NCI-H446 treated with DMSO at 0.1 percent for 48 hours (cell line): ENCODE measurements at places on chromosomes 5 and 9.

- no peak for DNase-seq
These were observed 494 bp downstream of the ASTN2 start for GRCh38 chr9:117414220-117414905.

DNA sequence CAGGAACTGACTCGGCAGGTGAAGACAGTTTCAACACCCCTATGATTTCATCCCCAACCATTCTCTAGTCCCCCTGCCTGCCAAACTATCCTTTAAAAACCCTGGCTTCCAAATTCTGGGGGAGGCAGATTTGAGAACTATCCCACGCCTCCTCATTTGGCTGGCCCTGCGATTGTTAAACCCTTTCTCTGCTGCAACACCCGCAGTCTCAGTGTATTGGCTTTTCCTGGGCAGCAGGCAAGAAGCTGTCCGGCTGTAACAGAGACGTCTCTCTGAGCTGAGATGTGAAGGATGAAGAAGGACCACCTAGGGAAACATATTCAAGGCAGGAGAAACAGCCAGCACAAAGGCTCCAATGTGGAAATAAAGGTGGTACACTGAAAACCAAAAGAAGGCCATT, 6.6 kb downstream of the ST6GALNAC6 start:
- DNase-seq, result no peak

DNA sequence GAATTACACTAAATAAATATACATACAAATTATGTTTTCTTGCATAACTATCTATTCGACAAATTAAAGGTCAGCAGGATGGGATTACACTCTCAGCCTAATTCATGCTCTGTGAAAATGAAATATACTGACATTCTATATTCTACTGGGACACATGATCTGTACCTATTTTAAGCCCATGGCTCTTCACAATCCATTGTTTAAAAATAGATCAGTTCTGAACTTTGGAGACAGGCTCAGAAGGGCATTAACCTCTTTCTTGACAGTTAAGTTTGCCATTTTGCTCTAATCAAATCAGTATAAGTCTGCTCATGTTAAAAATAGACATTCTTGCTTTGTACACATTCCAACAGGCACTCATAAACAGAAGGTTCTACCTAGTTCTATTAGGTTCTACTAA, 361.2 kb downstream of the HCN1 start:
- DNase-seq, result no peak

GRCh38 chr5:57529864-57530263, 47.3 kb upstream of the ACTBL2 start:
- DNase-seq, result no peak

DNA sequence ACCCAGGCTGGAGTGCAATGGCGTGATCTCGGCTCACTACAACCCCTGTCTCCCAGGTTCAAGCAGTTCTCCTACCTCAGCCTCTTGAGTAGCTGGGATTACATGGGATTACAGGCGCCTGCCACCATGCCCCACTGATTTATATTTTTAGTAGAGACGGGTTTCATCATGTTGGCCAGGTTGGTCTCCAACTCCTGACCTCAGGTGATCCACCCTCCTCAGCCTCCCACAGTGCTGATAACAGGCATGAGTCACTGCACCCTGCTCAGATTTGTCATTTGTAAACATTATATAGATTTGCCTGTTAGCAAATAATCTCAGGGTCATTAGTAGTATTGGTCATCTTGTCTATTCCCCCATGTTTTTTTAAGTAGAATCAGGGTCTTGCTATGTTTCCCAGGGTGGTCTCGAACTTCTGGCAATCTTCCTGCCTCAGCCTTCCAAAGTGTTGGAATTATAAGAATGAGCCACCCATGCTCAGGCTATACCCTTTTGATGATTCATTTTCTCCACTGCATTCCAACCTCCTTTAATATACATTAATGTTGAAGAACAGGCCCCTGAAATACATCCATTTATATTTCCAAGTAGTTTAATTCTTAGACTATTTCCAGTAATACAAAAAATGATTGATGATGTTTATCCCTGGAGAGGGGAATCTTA, 17.3 kb downstream of the CENPH start:
- no peak for DNase-seq

DNA sequence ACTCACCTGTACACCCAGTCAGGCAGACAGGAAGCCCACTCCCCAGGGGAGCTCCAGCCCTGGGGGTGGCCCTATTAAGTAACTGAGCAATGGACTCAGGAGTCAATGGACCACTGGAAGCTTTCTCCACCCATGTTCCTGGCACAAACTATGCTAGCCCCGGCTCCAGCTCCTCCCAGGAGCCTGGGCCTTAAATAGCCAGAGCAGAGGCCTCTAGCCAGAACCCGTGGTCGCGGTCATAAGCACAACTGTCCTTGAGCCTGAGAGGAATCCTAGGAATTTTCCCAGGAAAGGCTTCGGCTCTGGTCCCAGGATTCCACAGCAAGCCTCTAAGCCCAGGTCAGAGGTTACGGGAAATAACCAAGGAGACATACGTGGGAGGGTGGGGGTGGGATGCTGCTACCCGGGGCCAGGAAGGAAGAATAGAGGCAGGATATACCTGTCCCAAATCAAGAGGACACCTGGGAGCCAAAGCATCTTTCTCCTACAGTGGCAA, 5.5 kb downstream of the SEPTIN8 start:
- no peak for DNase-seq

DNA sequence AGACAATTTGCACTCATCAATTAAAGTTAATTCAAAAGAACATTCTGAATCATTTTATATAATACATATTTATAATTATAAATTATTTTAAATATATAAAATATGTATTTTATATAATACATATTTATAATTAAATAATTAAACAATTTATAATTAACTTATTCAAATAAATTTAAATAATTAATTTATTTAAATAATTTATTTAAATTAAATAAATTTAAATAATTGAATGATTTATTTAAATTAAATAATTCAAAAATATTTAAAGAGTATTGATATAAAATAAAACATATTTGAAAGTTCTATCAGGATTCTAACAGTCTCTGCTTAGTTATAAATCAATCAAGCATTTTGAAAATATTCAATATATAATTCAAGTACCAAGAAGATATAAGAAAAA, 775.5 kb upstream of the CTNND2 start:
- no peak for DNase-seq

GRCh38 chr5:158521995-158522394, 577.7 kb downstream of the EBF1 start:
- DNase-seq, result no peak

DNA sequence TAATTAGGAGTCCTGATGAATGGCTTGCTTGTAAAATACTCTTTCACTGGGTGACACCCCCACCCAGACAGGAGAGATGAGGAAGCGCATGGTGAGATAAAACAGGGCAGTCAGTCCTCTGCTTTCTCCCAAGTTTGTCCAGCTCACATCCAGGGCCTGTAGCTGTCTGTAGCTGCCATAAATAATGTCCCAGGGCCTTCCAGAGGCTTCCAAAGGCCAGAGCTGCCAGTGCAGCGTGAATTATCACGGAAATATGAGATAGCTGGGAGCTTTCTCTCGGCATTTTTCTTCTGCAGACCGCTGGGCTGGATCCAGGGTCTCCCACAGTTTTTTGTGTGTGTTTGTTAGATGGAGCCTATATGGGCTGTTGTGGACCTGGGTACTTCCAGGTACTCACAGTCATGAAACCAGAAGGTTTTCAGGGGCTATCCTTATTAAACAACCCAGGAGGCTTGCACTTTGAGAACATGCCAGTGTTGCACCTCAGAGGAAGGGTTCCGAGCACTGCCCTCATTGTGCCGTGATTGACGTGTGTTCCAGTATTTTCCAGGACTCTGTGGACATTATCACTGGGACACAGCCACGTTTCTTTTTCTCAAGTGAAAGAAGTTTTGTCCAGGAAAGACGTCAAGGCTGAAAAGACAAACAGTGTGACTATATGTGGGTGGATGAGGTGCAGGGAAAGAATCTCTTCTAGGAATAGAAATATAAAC, 117.5 kb downstream of the FGF1 start:
- DNase-seq, result no peak

GRCh38 chr5:38265546-38266179, 7.3 kb downstream of the EGFLAM start:
- peak; percentile 20 for DNase-seq

DNA sequence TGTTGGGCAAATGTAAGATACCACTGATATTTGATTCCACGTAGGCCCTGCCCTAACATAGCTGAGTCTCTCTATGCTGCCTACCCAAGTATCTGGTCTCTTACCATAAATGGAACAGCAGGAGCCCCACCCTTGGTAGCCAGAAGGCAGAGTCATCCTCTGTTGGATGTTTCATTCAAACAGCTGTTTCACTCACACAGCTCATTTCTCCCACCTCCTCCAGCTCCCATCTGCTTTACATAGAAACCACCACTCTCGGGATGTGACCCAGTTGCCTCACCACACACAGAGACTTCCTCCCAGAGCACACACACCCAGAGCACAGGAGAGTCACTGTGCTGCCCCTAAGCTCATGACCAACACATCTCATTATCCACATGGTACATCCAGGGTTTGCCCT, 165.3 kb downstream of the TMEM167A start:
- DNase-seq, result no peak

- DNase-seq, result no peak
These were observed 160.2 kb upstream of the CDH6 start for GRCh38 chr5:31033295-31033694.

- DNase-seq, result no peak
These were observed 101.6 kb upstream of the MAP1B start for GRCh38 chr5:72005671-72006070.

DNA sequence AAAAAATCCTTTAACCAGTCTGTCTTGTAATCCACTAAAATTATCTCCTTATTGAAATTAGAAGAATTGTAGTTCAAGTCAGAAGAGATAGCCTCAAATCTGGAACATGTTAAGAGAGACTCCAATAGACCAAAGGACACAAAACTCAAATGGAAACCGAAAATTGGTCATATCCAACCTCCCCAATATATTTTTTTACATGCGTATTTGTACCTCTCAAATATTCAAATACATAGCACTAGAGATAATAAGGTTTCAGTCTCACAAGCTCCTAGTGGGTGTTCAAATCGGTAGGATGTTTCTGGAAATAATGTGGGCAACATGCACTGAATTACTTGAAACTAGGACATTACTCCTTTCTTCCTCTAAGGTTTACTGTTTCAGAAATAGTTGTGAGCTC, 33.5 kb downstream of the EPB41L4A start:
- no peak for DNase-seq

GRCh38 chr5:6495433-6496206, 47.0 kb downstream of the UBE2QL1 start:
- DNase-seq, result no peak

DNA sequence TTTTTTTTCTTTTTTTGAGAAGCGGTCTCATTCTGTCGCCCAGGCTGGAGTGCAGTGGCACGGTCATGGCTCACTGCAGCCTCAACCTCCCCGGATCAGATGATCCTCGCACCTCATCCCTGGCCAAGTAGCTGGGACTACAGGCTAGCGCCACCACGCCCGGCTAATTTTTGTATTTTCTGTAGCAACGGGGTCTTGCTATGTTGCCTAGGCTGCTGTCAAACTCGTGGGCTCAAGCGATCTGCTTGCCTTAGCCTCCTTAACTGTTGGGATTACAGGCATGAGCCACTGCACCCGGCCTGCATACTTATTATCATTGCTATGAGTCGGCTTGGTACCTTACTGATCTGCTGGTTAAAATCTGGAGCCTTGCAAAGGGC, 790 bp upstream of the IARS1 start:
- DNase-seq, result no peak

DNA sequence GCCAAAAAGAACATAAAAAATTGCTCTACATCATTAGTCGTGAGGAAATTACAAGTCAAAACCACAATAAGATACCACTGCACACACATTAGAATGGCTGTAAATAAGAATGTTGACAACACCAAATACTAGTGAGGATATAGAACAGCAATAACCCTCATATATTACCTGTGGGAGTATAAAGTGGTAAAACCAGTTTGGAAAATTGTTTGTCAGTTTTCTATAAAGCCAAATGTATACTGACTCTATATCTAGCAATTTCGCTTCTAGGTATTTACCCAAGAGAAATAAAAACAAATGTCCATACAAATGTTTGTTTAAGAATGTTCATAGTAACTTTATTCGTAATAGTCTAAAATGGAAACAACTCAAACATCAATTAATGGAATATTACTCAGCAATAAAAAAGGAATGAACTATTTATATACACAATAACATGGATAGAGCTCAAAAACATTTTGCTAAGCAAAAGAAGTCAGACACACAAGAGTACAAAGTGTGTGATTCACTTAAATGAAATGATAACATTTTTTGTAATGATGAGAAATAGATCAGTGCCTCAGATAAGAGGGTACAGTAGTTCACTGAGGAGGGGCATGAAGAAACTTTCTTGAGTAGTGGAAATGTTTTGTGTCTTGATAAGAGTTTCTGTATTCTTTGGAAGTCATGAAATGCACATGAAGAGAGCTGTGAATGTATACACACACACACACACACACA, 219.6 kb upstream of the ZNF462 start:
- no peak for DNase-seq

- no peak for DNase-seq
These were observed 64.4 kb downstream of the FAM114A2 start for GRCh38 chr5:153974131-153974812.

GRCh38 chr9:124635285-124635684, 128.1 kb upstream of the NR5A1 start:
- no peak for DNase-seq

- DNase-seq, result no peak
These were observed 106.9 kb upstream of the VCAN start for GRCh38 chr5:83364312-83365299.

DNA sequence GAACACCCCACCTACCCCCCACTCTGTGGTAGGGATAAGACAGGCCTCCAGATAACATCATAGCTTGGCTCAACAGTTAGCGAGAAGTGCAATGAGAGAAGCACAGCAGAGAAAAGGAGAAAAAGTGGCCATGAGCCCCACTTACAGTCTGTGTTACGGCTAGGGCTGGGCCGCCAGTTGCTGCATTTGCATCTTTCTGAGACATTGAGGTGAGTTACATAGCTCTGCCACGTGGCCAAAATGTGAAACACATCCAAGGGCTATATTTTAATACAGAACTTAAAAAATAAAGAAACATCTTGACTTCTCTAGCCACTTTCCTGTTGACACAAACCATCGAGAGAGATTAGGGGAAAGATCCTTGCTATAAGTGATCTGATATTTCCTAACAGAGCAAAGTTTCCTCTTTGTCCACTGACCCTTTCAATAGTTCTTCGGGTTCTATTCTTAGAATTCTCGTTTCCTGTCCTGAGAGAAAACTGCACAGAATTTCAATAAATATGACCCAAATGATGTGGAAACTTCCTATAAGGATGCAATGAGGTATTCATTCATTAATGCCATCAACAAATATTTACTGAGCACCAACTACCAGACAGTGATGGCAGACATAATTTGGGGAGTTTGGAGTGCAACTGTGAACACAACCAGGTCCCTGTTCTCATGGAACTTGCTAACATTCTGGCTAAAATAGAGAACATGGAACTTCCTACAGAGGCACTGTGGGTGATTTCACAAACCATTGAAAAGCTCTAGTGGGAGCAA, 3.2 kb upstream of the TLE4 start:
- no peak for DNase-seq

- DNase-seq, result no peak
These were observed 194.0 kb downstream of the EFNA5 start for GRCh38 chr5:107476783-107477182.

- no peak for DNase-seq
These were observed 14.6 kb downstream of the IPPK start for GRCh38 chr9:92655366-92655765.
